ENCODE measurements at places on chromosomes 13 and 19. TPM values are rescaled to one million over a fixed set of nuclear protein-coding genes. Genes with fewer than 3 reads are reported as not detected.

GRCh38 chr13:108760129-108760528 is 130.7 kb downstream of the MYO16 start:
- no peak for DNase-seq
- no peaks in the 10 kb centered on the region for H3K36me3 ChIP-seq
- no peaks in the 10 kb centered on the region for H3K27me3 ChIP-seq
- H3K4me3 ChIP-seq: no peak overlapping the region

DNA sequence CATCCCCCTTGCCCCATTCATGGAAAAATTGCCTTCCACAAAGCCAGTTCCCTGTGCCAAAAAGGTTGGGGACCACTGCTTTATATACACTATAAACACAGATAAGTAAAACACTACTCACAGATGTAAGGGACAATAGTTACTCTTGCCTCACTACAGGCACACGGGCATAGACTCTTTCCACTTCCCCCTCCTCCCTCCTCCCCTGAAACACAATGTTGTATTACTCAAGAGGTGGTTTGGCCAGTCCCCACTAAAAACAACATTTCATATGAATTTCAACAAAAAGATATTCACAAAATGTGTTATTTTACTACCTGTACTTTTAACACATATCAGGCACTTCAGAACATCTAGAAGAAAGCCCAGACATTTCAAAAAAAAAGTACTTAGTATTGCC is 45.1 kb downstream of the EPSTI1 start:
- no peak overlapping the region for H3K27ac ChIP-seq
- DNase-seq: no peak
- H3K4me1 ChIP-seq: no peaks in the 10 kb centered on the region
- H3K27me3 ChIP-seq: no peaks in the 10 kb centered on the region
- peaks cover 3% of the 10 kb centered on the region for H3K36me3 ChIP-seq

HNRNPA1L2 gene
- 2.5 TPM for total RNA-seq

ZNF726 gene
- 6.0 TPM for total RNA-seq

DNA sequence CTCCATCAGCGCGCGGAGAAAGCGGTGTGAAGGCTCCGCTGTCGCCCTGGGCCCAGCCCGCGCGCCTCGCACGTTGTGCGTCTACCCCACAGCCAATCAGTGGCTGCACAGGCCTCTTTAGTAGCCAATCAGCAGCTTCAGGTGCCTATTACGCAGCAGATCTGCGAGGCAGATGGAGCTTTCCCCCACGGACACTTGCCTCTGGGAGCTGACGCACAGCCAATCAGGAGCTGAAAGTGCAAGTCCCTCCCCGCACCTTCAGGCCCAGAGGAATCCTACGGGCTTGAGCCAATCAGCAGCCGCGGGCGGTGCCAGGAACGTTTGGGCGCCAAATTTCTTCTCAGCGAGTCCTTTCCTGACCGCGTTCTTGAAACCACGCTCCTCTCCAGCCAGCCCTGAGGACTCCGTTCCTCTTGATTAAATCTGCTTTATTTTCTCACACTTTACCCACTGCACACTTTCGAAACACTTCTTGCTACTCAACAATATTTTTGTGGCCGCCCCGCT is 39.9 kb downstream of the SIGLEC7 start:
- H3K27me3 ChIP-seq: peaks cover 32% of the 10 kb centered on the region
- H3K36me3 ChIP-seq: no peaks in the 10 kb centered on the region
- no peak overlapping the region for H3K4me3 ChIP-seq

PTGIR gene
- 0.57 TPM for total RNA-seq

CATSPERD gene
- 0.24 TPM for total RNA-seq

DNA sequence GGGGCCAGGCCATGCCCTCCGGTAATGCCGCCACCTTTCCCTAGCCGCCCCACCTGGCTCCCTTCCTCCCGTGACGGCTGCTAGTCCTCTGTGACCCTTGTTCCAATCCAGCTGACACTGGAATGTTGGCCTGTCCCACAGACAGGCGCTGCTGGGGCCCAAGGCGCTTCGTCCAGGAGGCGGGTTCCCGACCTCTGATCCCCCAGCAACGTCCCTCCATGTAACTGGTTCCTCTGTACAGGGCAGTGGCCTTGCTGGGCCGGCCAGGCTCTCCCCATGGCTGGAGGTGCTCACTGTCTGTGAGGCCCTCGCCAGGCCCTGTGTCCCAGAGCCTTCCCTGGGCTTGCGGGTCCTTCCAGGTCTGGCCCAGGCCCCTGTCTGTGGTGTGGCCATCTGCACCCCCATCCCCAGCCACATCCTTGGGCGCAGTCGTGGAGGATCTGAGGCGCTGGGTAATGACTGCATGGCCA is 6.8 kb upstream of the GRIN3B start:
- no peak overlapping the region for H3K27ac ChIP-seq
- peaks cover 36% of the 10 kb centered on the region for H3K27me3 ChIP-seq
- DNase-seq: no peak
- no peak overlapping the region for H3K4me3 ChIP-seq
- peaks cover 11% of the 10 kb centered on the region for H3K4me1 ChIP-seq

KIR2DL1 gene
- total RNA-seq: not detected

DNA sequence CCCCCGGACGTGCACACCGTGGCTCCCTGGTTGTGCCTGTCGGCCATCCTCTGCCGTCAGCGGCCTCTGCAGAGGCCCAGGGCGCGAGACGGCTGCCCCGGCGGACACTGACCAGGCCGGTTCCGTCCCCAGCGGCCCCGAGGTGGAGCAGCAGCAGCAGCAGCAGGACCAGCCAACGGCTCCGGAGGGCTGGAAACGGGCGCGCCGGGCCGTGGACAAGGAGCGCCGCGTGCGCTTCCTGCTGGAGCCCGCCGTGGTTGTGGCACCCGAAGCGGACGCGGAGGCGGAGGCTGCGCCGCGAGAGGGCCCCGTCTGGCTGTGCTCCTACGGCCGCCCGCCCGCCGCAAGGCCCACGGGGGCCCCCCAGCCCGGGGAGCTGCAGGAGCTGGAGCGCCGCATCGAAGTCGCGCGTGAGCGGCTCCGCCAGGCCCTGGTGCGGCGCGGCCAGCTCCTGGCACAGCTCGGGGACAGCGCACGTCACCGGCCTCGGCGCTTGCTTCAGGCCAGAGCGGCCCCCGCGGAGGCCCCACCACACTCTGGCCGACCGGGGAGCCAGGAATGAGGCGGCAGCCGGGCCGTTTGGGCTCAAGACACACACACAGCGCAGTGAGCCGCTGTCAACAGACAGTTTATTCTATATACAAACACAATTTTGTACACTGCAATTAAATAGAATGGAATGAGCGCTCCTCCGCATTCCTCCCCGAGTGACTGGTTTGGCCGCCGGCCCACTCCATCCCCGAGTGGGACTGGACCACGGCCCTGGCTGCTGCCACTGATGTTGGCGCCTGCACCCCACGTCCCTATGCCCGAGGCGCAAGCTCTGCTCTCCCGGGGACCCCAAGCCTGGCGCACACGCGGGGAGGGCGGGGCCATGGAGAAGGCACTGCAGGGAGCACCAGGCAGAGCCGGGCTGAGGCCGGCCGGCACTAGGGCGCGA is 9.1 kb downstream of the GRIN3B start:
- H3K36me3 ChIP-seq: peaks cover 60% of the 10 kb centered on the region
- H3K4me1 ChIP-seq: no peaks in the 10 kb centered on the region

OR10H3 gene
- total RNA-seq: not detected

DNA sequence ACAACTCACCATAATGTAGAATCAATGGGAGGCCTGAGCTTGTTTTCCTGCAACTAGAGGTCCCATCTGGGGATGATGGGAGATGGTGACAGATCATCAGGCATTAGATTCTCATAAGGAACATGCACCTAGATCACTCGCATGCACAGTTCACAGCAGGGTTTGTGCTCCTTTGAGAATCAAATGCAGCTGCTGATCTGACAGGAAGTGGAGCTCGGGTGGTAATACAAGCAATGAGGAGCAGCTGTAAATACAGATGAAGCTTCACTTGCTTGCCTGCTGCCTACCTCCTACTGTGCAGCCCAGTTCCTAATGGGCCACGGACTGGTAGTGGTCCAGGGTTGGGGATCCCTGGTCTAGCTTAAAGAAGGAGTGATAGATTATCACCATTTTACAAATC is 33.0 kb downstream of the KPNA3 start:
- DNase-seq: no peak
- no peak overlapping the region for H3K4me3 ChIP-seq
- no peaks in the 10 kb centered on the region for H3K27me3 ChIP-seq
- no peaks in the 10 kb centered on the region for H3K36me3 ChIP-seq
- H3K4me1 ChIP-seq: no peaks in the 10 kb centered on the region

CLDN10 gene
- 27.7 TPM for total RNA-seq

GRCh38 chr19:50710094-50710493 is 9.5 kb downstream of the SHANK1 start:
- H3K4me3 ChIP-seq: no peak overlapping the region
- H3K36me3 ChIP-seq: no peaks in the 10 kb centered on the region
- peaks cover 44% of the 10 kb centered on the region for H3K27me3 ChIP-seq
- H3K27ac ChIP-seq: no peak overlapping the region
- DNase-seq: no peak

DNA sequence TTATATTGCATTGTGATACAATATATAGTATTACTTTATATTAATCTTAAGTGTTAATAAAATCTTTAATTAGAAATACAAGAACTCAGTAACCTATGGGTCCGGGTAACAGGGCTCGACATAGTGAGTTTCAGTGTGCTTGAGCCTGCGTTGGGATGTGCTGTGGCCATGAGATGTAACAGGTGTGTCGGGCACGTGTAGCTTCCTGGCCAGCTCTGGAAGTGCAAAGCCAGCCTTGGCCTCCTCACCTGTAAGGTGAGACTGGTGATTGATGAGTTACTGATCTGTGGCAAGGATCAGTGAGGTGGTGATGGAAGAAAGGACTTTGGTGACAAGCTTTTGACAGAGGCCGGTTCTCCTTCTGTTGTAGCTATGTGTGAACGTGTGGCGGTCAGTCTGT is 19.2 kb downstream of the ATP4B start:
- H3K27ac ChIP-seq: no peak overlapping the region
- no peak overlapping the region for H3K4me3 ChIP-seq
- no peaks in the 10 kb centered on the region for H3K27me3 ChIP-seq
- H3K4me1 ChIP-seq: no peaks in the 10 kb centered on the region

DNA sequence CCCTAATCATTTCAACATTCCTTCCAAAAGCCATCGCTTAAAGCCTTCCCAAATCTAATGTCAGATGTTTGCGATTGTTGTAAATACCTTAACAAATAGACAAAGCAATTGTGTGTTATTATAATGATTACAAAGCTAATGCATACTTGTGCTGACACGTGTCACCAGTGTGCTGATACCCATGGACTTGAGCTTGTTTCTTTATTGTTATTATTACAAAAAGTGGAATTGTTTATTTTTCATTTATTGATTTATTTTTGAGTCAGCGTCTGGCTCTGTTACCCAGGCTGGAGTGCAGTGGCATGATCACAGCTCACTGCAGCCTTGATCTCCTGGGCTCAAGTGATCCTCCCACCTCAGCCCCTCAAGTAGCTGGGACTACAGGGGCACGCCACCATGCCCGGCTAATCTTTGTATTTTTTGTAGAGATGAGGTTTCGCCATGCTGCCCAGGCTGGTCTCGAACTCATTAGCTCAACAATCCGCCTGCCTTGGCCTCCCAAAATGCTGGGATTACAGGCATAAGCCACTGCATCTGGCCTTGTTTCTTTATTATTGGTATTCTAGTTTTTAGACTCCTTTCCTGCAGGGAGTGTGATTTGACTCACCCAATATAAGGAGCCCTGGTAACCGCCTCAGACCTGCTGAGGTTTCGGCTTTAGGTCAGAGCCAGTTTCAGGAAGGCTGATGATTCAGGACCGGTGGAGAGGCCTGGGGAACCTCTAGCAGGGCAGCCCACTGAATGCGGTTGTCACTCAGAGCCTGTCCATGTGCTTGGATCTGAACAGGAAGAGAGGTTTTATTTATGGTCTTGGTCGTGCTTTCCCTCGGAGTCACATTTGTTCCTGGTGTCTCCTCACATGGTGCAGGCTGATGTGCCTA is 2.1 kb upstream of the FBXO17 start:
- no peak overlapping the region for H3K27ac ChIP-seq
- H3K4me1 ChIP-seq: peaks cover 32% of the 10 kb centered on the region
- no peaks in the 10 kb centered on the region for H3K36me3 ChIP-seq
- H3K27me3 ChIP-seq: peaks cover 8% of the 10 kb centered on the region
- no peak overlapping the region for H3K4me3 ChIP-seq

GRCh38 chr19:45556835-45557234 is 27.8 kb downstream of the OPA3 start:
- H3K4me3 ChIP-seq: no peak overlapping the region
- H3K27me3 ChIP-seq: no peaks in the 10 kb centered on the region
- peaks cover 3% of the 10 kb centered on the region for H3K36me3 ChIP-seq
- H3K27ac ChIP-seq: no peak overlapping the region
- no peak for DNase-seq

- H3K27ac ChIP-seq: no peak overlapping the region
- DNase-seq: no peak
- no peaks in the 10 kb centered on the region for H3K36me3 ChIP-seq
- H3K27me3 ChIP-seq: no peaks in the 10 kb centered on the region
- no peak overlapping the region for H3K4me3 ChIP-seq
Measured at GRCh38 chr13:106382534-106382933, 152.9 kb downstream of the EFNB2 start.

- H3K27me3 ChIP-seq: no peaks in the 10 kb centered on the region
- no peak overlapping the region for H3K4me3 ChIP-seq
- no peak overlapping the region for H3K27ac ChIP-seq
- no peak for DNase-seq
- peaks cover 70% of the 10 kb centered on the region for H3K36me3 ChIP-seq
- peaks cover 47% of the 10 kb centered on the region for H3K4me1 ChIP-seq
Measured at GRCh38 chr19:12949363-12950283, 4.0 kb downstream of the RAD23A start.

ZFP36 gene
- 850 TPM for total RNA-seq

CABP5 gene
- total RNA-seq: not detected

- H3K36me3 ChIP-seq: no peaks in the 10 kb centered on the region
- H3K27ac ChIP-seq: no peak overlapping the region
- no peak overlapping the region for H3K4me3 ChIP-seq
- peaks cover 8% of the 10 kb centered on the region for H3K4me1 ChIP-seq
- H3K27me3 ChIP-seq: no peaks in the 10 kb centered on the region
Measured at GRCh38 chr19:8635422-8635821, 5.0 kb downstream of the NFILZ start.

Data from suprapubic skin (tissue), 4 donors.